ENCODE measurements at places on chromosomes 6 and 20. TPM values are rescaled to one million over a fixed set of nuclear protein-coding genes. Genes with fewer than 3 reads are reported as not detected.

The C20orf204 gene
- total RNA-seq, result 6.3 TPM

The ZNF184 gene
- total RNA-seq, result 4.4 TPM

DNA sequence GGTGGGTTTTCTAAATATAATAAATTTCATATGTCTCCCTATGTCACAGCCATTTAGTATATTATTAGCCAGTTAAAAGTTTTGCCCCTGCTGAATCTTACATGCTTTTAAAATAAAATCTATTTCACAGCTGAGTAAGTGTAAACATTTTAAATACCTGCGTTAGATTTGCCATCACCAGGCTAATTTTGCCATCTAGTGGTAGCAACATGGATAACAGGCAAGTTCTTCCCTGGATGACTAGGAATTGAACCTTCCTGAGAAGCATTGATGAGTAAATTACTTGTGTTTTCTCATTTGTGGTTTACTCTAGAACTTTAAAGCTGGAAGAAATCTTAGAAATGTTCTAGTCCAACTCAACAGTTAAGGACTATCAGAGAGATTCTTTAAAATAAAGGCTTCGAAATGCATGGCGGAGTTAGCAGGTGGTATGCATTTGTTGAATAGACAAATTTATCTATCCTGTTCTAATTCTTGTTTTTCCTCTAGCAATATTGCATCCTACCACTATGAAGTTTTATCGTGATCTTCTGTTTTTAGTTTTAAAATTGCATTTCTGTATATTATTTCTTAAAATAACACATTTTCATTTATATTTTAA is 2.6 kb downstream of the PRSS35 start:
- peak; percentile 48 for DNase-seq

DNA sequence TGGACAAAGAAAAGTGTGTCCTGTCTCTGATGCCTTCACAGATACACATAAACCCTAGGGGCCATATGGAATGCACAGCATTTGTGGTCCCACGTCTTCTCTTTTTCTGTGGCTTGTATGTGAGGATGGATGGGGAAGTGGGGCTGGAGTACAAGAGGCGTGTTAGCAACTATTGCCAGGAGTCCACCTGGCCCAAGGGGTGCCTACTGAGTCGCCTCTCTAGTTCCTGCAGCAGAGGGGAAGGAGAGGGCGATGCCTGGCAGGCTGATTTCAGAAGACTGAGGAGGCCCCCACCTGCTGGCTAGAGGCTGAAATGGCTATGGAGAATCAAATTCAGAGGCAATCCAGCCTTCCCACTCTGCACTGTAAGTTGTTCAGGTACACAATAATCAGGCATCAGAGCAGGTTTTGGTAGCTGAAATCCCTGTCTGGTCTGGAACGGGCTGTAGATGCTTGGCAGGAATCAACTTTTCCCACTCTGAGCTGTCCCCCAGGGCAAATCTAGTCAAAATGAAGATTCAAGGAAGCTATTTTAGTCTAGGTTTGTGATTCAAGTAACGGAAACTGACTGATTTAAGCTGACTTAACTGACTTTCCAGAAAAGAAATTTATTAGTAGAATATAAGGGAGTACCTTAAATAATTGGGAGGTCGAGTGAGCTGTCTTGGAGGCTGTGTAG is 14.9 kb upstream of the PPARD start:
- DNase-seq, result peak; percentile 64

GRCh38 chr6:150201285-150201684 is 58.4 kb downstream of the PPP1R14C start:
- DNase-seq, result no peak

Measured in dermis microvascular lymphatic vessel endothelial cell (primary cell).